Activated CD8-positive, alpha-beta T cell treated with anti-CD3 and anti-CD28 coated beads for 36 hours (primary cell): ENCODE measurements at places on chromosomes 3 and 15.

DNA sequence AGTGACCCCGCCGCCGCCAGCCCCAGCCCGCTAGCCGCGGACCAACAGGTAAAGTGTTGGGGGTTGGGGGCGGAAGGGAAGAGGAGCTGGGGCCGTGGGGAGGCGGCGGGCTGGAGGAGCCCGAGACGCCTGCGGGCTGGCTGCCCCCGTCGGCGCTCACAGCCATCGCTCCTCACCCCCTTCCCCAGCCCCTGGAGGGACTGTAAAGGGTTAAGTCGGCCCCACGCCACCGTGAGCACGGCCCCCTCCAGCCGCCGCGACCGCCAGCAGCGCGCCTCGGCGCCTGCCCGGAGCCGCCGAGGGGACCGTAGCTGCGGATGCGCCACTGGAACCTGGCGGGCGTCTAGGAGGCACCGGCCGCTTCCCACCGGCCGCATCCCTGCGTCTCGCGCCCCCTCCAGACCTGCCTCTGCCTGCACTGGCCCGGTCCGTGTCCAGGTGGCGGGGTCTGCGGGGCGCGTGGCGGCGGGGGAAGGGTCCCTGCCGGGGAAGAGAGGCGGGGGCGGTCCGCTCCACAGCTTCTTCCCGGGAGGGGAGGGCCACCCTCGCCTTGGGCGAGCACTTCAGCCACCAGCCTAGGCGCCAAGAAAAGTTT lies 522 bp downstream of the MED12L start:
- DNase-seq = peak; percentile 27
- peak overlapping the region; percentile 80 for H3K4me3 ChIP-seq
- peaks cover 9% of the 10 kb centered on the region for H3K4me1 ChIP-seq
- H3K27me3 ChIP-seq = peaks cover 36% of the 10 kb centered on the region
- no peaks in the 10 kb centered on the region for H3K36me3 ChIP-seq
- H3K27ac ChIP-seq = no peak overlapping the region

- peaks cover 2% of the 10 kb centered on the region for H3K4me1 ChIP-seq
- peak; percentile 14 for DNase-seq
- no peaks in the 10 kb centered on the region for H3K36me3 ChIP-seq
- no peak overlapping the region for H3K27ac ChIP-seq
Observed at GRCh38 chr3:185959609-185960521, 22.1 kb upstream of the TRA2B start.

DNA sequence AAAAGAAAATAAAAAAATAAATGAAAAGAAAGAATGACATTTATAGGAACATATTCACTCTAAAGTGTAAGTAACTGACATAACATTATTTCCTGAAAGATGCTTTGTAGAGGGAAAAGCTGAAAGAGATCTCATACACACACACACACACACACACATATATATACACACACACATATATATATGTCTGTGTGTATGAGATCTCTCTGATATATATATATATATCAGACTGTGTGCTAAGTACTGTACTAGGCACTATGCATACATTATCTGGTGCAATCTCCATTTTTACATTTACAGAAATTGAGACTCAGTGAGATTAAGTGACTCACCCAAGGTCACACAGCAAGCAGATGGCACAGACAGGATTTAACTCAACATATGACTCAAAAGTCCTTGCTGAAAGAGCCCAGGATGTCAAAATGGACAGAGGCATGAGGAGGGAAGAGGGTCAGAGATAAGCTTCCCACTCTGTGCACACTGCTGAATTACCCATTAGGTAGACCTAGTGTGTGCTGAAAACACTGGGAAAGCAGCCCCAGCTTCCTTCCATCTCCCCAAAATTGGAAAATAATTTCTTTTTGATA lies 15.0 kb downstream of the BHLHE40 start:
- H3K27me3 ChIP-seq = no peaks in the 10 kb centered on the region
- H3K36me3 ChIP-seq = no peaks in the 10 kb centered on the region
- peak overlapping the region; percentile 28 for H3K27ac ChIP-seq
- peaks cover 25% of the 10 kb centered on the region for H3K4me1 ChIP-seq
- no peak overlapping the region for H3K4me3 ChIP-seq

DNA sequence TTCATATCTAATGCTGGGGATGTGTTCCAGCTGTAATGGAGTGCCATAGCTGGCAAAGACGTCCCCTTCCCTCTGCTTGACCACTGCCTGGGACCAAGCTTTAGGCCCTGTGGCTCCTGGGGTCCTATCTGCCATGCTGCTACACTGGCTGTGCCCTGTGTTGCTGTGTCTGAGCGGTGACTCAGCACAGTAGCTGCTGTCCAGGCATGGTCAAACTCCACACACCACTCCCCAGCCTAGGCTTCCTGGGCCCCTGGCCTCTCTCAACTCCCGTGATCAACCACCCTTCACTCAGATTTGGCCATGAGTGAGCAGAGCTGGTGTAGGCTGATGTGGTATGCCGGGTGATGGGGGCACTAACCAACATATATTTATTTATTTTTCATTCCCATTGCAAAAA lies 27.0 kb downstream of the EPHB1 start:
- H3K4me1 ChIP-seq = no peaks in the 10 kb centered on the region
- no peak for DNase-seq
- no peaks in the 10 kb centered on the region for H3K36me3 ChIP-seq
- H3K27me3 ChIP-seq = peaks cover 3% of the 10 kb centered on the region
- no peak overlapping the region for H3K27ac ChIP-seq
- H3K4me3 ChIP-seq = no peak overlapping the region

DNA sequence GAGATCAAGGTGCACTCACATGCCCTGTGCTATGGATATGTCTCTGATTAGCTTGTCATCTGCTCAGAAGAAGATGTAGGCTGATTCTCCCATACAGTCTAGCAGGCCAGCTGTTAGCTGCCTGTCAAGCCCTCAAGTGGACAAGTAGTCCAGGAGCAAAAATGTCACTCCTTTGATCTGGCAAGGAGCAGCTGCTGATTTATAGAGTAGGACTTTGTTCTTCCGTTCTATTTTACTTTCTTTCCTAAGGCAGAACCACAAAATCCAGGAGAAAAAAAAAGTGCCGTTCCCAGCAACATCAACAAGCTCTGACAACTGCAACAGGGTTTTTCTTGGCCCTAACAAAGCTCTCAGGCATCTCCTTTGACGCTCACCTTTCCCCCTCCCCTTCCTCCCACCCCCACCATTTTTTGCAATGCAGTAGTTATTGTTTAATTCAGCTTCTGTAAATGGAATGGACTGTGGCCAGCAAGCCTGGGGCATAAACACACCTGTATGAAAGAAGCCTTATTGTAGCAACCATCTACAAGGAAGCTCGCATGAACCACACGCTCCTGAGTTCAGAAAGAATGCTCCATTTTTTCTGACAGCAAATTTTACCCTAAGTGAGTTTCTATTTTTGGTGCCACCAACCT lies 196.3 kb downstream of the MEIS2 start:
- H3K27ac ChIP-seq = no peak overlapping the region
- no peak overlapping the region for H3K4me3 ChIP-seq
- H3K4me1 ChIP-seq = no peaks in the 10 kb centered on the region
